MM.1S (cell line): ENCODE measurements at places on chromosomes 13 and 19.

GRCh38 chr13:98819382-98820010 is 67.0 kb upstream of the SLC15A1 start:
- H3K4me1 ChIP-seq, result no peaks in the 10 kb centered on the region
- no peaks in the 10 kb centered on the region for H3K36me3 ChIP-seq
- no peak overlapping the region for H3K4me3 ChIP-seq
- no peak for DNase-seq
- no peak overlapping the region for H3K27ac ChIP-seq

- H3K27me3 ChIP-seq, result no peaks in the 10 kb centered on the region
- DNase-seq, result no peak
- H3K36me3 ChIP-seq, result no peaks in the 10 kb centered on the region; the same call in 1 of the 2 replicates
Measured at GRCh38 chr13:114089751-114090400, 42.5 kb downstream of the RASA3 start.

GRCh38 chr19:46886546-46887239 is 25.9 kb downstream of the ARHGAP35 start:
- no peak for DNase-seq
- H3K36me3 ChIP-seq, result no peaks in the 10 kb centered on the region
- no peak overlapping the region for H3K27ac ChIP-seq
- H3K27me3 ChIP-seq, result no peaks in the 10 kb centered on the region
- H3K4me1 ChIP-seq, result no peaks in the 10 kb centered on the region

DNA sequence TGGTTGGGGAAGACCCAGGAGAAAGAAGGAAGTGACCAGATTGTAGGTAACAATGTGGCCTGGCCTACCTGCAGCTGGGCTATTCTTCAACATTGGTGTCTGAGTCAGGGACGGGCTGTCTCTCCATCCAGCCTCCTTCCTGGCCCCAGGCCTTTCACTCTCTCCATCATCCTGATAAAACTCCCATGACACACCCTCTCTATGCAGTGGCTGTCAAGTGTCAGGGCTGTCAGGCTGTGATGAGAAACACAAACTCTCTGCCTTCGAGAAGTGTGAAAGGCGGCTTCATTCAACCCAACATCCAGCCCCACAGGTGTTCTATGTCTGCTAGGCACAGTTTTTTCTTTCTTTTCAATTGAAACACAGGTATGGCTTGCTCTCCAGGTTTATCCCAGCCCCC is 153.3 kb upstream of the VSTM2B start:
- no peak for DNase-seq
- H3K36me3 ChIP-seq, result no peaks in the 10 kb centered on the region
- no peaks in the 10 kb centered on the region for H3K4me1 ChIP-seq
- H3K27me3 ChIP-seq, result peaks cover 40% of the 10 kb centered on the region

DNA sequence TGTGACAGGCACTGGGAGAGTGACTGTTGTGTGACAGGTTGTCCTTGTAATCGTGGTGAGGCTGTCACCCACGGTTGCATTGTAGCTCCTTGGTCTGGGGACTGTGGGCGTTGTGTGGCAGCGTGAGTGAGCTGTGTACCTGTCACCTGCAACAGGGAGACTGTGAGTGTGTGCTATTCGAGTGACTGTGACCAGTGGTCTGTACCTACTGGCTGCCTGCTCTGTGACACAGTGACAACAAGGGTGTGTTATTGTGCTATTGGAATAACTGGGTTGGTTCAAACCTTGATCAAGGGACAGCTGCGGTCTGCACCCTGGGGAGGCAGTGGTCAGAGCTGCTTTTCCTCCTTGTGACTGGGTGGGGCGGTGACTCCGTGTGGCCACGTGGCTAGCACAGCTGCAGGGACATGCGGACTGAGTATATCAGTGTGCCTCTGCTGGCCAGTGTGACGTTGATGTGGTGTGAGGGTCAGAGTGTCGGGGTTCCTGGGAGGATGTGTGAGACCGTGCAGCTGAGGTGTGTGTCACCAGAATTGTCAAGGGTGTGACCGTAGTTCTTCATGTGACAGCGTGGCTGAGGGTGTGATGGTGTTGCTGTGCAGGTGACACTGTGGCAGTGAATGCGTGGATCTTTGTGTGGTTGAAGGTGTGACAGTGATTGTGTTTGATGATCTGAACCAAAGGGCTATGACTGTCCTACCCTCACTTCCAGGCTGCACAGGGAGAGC is 10.1 kb upstream of the NFIX start:
- H3K4me1 ChIP-seq, result peaks cover 33% of the 10 kb centered on the region
- no peak overlapping the region for H3K4me3 ChIP-seq
- DNase-seq, result peak; percentile 51
- no peak overlapping the region for H3K27ac ChIP-seq
- peaks cover 27% of the 10 kb centered on the region for H3K27me3 ChIP-seq

GRCh38 chr13:30496147-30496546 is 30.4 kb upstream of the HMGB1 start:
- H3K27me3 ChIP-seq, result no peaks in the 10 kb centered on the region
- no peaks in the 10 kb centered on the region for H3K36me3 ChIP-seq
- no peak overlapping the region for H3K4me3 ChIP-seq
- no peak for DNase-seq
- H3K27ac ChIP-seq, result no peak overlapping the region

DNA sequence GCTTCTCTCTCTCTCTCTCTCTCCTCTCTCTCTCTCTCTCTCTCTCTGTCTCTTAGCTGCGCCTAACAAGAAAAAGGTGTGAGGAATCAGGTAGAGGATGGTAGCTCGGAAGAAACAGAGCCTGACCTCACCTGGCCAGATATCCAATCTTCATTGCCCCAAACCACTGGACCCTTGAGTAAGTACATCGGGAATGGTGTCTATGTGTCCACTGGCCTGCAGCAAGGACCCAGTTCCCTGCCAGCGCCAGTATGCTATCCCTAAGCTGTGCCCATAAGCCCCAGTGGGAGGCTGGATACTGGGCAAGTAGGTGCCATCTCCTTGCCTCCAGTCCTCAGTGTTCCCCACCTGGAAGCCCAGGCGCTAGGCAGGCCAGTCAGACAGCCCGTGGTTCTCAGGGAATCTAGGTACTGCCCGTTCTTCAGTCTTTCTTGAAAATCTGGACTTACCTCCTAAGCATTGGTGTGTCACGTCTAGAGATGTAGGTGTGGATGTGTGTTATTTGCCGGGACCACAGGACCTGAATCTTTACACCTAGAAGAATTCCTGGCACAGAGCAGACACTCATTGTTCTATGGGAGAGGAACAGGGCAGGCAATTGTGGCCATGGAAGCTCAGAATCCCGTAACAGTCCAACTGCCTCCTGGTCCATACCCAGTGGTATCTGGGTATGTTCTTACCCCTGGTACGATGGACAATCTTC is 7.3 kb downstream of the URAD start:
- no peak overlapping the region for H3K4me3 ChIP-seq
- H3K36me3 ChIP-seq, result no peaks in the 10 kb centered on the region
- DNase-seq, result no peak
- no peak overlapping the region for H3K27ac ChIP-seq

DNA sequence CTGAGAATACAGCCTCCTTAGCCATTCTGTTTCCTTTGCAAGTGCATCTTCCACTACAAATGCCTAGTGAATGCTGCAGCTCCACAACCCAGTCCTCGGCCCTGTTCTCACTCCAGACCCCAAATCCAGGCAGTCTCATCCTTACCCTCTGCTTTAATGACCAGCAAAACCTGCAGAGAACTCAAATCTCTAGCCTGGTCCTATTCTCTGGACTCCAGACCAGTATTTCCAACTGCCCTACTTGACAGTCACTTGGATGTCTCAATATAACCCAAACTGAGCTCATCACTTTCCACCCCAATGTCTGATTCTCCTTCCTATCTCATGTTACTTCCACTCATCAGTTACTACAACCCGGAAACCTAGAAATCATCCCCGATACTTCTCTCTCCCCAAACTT is 2.6 kb upstream of the EBPL start:
- no peaks in the 10 kb centered on the region for H3K4me1 ChIP-seq
- no peaks in the 10 kb centered on the region for H3K36me3 ChIP-seq
- no peaks in the 10 kb centered on the region for H3K27me3 ChIP-seq

DNA sequence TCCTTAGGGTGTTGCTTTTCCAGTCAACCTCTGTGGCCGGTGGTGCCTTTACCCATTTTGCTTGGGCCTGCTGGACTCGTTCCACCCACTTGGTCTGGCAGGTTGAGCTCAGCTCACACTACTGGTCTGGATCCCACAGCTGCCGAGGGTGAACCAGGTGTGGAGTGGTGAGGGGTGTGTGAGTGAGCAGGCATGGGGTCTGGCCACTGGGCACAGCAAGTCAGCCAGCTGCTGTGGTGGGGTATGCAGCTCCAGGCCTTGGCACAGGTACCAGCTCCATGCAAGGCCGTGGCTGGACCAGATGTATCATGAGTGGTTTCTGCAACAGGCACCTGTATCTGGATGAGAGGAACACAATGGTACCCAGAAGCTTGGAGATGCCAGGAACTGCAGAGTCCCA is 277.6 kb upstream of the KLHL1 start:
- no peaks in the 10 kb centered on the region for H3K27me3 ChIP-seq
- H3K4me1 ChIP-seq, result no peaks in the 10 kb centered on the region
- no peak overlapping the region for H3K27ac ChIP-seq
- no peak for DNase-seq
- H3K4me3 ChIP-seq, result no peak overlapping the region

DNA sequence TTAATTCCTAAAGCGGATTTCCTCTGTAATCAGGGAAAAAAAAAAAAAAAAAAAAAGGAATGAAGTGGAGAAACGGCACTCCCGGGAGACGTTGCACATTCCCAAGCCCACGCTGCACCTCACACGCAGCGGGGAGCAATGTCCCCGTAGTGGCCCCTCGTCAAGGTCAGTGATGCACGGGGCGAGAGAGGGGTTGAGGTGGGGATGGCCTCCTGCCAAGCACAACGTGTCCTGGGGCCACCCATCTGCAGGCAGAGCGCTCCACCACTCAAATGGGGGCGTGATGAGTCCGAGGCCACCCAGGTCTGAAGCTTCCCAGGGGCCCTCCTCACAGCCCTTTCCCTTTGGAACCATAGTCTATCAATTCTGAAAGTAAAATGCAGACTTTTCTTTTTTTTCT is 15.1 kb downstream of the PLK5 start:
- peaks cover 86% of the 10 kb centered on the region for H3K27me3 ChIP-seq
- DNase-seq, result no peak
- no peaks in the 10 kb centered on the region for H3K36me3 ChIP-seq
- H3K27ac ChIP-seq, result no peak overlapping the region

- no peaks in the 10 kb centered on the region for H3K4me1 ChIP-seq
- H3K36me3 ChIP-seq, result no peaks in the 10 kb centered on the region
- DNase-seq, result no peak
- no peaks in the 10 kb centered on the region for H3K27me3 ChIP-seq
- no peak overlapping the region for H3K4me3 ChIP-seq
Measured at GRCh38 chr19:52898101-52898500, 666 bp upstream of the ZNF320 start.

- no peaks in the 10 kb centered on the region for H3K36me3 ChIP-seq
- no peak for DNase-seq
- H3K4me3 ChIP-seq, result no peak overlapping the region
- H3K27ac ChIP-seq, result no peak overlapping the region
Measured at GRCh38 chr13:45995245-45995644, 57.3 kb downstream of the ZC3H13 start.

DNA sequence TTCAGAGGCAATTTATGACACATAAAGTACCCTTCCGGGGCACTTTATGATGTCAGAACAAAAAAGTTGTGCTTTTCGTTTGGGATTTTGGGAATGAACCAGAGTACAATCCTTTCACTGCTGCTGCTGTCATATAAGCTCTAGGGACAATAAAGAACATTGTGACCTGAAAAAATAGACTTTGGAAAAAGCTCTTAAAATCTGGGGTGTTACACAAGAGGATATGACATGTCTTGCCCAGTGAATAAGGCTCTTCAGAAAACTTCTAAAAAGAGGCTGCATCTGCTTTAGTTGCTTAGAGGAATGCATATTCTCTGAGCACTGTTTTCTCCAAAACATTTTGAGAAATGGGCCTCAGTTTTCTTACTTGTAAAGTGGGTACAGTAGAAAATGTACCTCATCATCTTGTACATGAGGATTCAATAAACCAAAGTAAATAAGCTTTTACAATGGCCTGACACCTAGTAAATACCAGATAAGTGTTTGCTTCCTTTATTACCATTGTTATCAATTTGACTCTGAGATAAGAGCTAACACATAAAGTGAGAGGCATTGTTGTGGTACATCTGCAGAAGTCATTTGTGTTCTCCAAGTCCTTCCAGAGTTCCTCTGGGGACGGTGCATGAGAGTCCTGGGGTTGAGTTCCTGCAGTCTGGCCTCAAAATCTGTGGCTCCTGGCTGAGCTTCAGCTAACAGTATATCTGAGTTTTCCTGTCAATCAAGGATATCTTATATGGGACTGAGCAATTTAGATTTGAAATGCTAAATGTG is 67.4 kb upstream of the EDNRB start:
- no peaks in the 10 kb centered on the region for H3K27me3 ChIP-seq
- H3K4me1 ChIP-seq, result peaks cover 2% of the 10 kb centered on the region; the same call in 1 of the 2 replicates
- no peaks in the 10 kb centered on the region for H3K36me3 ChIP-seq
- no peak for DNase-seq
- H3K27ac ChIP-seq, result no peak overlapping the region

GRCh38 chr13:29546662-29547061 is 48.8 kb downstream of the SLC7A1 start:
- H3K27ac ChIP-seq, result no peak overlapping the region
- no peaks in the 10 kb centered on the region for H3K4me1 ChIP-seq
- H3K27me3 ChIP-seq, result no peaks in the 10 kb centered on the region
- H3K36me3 ChIP-seq, result no peaks in the 10 kb centered on the region

DNA sequence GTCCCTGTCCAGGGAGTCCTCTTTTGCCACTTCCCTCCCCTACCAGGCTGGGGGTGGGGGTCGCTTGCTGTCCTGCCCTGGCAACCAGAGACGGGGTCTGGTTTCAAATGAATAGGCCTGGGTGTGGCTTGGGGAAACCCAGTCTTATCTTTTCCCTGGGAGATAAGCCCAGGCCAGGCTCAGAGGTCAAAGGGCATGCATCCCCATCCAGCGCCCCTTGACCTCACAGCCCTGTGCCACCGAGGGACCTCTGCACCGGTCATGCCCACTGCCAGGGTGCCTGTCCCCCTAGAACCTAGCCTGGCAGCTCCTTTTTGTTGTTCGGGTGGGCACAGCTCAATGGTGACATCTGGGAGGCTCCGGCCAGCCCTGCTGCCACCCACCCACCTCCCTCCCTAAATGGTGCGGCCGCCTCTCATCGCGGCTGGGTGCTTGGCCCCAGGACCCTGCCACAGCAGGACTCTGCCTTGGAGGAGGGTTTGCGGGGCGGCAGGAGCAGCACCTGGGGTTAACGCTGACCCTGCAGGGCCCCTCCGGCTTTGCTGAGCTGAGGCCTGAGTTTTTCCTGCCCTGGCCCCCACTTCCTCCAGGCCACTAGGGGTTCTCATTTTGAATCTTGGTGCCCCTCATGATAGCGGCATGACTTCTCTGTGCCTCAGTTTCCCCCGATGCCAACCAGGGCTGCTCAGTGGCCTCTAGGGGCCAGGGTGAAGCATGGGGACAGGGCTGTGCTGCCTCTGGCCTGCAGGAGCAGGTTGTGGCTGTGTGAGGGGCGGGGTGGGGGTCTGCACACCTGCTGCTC is 2.9 kb upstream of the CERS1 start:
- H3K27me3 ChIP-seq, result peaks cover 24% of the 10 kb centered on the region
- H3K4me3 ChIP-seq, result no peak overlapping the region
- H3K36me3 ChIP-seq, result no peaks in the 10 kb centered on the region
- DNase-seq, result no peak
- H3K27ac ChIP-seq, result no peak overlapping the region
- no peaks in the 10 kb centered on the region for H3K4me1 ChIP-seq

GRCh38 chr19:18775586-18776287 is 15.4 kb downstream of the COMP start:
- H3K4me1 ChIP-seq, result peaks cover 10% of the 10 kb centered on the region
- H3K27me3 ChIP-seq, result peaks cover 11% of the 10 kb centered on the region
- no peak overlapping the region for H3K4me3 ChIP-seq
- H3K27ac ChIP-seq, result no peak overlapping the region
- no peaks in the 10 kb centered on the region for H3K36me3 ChIP-seq
- DNase-seq, result no peak

GRCh38 chr13:52929846-52930245 is 81.4 kb upstream of the PCDH8 start:
- H3K4me1 ChIP-seq, result no peaks in the 10 kb centered on the region
- no peak overlapping the region for H3K27ac ChIP-seq
- DNase-seq, result no peak
- no peaks in the 10 kb centered on the region for H3K36me3 ChIP-seq
- no peak overlapping the region for H3K4me3 ChIP-seq
